ENCODE measurements at places on chromosomes 16 and 17. TPM values are rescaled to one million over a fixed set of nuclear protein-coding genes. Genes with fewer than 3 reads are reported as not detected.

DNA sequence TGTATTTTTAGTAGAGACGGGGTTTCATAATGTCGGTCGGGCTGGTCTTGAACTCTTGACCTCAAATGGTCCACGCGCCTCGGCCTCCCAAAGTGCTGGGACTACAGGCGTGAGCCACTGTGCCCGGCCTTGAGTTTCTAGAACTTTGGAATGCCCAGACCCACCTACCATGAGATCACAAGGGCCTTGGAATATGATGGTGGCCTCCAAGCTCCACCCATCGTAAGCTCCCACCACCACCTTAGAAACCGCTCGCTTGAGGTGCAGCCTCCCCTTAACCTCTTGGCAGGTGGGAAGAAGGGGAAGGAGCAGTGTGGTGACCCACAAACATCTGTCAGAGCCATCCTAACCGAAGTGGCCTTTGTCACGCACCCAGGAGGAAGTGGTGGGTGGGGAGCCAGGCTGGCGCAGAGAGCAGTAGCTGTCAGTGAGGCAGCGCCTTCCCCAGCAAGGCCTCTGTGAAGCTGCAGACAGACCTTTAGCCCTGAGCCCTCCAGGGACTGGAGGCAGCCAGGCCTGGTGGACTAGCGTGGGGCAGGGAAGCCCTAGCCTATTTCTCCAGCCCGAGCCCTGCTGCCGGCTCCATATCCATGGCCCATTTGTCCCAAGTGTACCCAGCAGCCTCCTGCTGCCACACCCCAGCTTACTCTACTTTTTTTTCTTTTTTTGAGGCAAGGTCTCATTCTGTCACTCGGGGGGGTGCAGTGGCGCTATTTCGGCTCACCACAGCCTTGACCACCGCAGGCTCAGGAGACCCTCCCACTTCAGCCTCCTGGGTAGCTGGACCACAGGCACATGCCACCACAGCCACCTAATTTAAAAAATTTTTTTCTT is 13.1 kb upstream of the SEPHS2 start:
- peak; percentile 68 for DNase-seq

DNA sequence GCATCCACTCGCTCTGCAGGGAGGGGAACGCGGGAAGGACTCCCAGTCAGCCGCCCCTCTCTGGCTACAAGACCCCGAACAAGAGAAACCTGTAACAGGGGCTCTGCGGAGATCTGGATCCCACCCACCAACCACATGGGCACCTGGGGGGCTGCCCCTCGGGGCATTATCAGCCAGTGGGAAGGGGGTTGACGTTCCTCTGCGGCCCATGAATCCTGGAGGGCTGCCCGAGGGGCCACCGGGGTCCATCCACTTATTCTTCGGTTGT is 1.8 kb upstream of the PCGF2 start:
- DNase-seq, result no peak

DNA sequence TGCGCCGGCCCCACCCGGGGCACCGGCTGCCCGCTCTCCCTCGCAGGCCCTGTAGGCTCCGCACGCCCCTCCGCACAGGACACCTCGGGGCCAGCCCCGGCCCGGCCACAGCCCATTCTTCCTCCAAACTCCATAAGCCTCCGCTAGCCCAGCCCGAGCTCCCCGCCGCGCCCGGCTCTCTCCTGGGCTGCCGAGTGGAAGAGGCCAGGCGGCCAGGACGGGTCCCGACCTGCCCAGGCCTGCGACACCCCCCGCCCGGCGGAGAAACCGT is 397 bp downstream of the NCOR1 start:
- DNase-seq, result no peak

DNA sequence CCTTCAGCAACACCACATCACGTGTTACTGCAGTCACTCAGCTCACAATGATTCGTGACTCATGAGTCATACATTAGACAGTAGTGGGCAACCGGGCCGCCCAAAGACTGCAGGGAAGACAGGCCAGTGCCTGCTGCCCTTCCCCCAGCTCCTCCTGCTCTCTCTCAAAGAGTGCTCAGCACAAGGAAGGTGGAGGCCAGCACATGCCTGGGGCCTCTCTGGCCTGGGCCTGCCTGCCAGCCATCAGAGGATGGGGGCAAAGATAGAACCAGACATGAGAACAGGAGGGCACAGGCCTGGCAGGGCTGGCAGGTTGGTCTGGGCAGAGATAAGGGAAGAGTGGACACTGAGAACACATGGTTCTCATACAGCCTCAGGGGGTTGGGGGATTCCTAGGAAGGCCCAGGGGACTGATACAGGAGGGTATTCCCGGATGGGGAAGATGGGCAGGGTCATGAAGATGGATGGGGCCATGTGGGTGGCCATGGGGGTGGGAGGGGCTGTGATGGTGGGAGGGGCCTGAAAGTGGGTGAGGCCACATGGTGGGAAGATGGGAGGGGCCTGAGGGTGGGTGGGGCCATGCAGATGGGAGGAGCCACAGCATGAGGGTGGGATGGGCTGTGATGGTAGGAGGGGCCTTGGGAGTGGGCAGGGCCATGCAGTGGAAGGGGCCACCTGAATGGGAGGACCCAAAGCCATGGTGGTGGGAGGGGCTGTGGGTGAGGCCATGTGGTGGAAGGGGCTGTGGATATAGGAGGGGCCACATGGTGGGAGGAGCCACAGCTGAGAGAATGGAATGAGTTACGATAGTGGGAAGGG is 29.0 kb downstream of the KATNB1 start:
- no peak for DNase-seq

DNA sequence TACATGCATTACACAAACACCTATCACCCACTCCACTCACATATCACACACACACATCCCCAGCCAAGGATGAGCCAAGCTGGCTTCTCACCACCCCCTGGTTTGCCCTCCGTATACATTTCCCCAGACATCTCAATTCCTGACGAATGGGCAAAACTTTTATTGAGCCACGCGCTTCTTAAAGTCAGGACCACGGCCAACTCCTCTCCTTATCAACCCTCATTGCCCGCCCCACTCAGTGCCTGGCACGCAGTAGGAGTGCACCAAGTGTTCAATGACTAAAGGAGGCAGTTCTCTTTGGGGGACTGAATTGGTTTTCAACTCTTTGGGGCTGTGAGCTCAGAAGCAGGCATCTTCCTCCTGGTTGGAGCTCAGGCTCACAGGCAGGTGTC is 22.5 kb upstream of the C16orf78 start:
- no peak for DNase-seq

- no peak for DNase-seq
Observed at GRCh38 chr17:19375732-19376131, 2.6 kb upstream of the MAPK7 start.

DNA sequence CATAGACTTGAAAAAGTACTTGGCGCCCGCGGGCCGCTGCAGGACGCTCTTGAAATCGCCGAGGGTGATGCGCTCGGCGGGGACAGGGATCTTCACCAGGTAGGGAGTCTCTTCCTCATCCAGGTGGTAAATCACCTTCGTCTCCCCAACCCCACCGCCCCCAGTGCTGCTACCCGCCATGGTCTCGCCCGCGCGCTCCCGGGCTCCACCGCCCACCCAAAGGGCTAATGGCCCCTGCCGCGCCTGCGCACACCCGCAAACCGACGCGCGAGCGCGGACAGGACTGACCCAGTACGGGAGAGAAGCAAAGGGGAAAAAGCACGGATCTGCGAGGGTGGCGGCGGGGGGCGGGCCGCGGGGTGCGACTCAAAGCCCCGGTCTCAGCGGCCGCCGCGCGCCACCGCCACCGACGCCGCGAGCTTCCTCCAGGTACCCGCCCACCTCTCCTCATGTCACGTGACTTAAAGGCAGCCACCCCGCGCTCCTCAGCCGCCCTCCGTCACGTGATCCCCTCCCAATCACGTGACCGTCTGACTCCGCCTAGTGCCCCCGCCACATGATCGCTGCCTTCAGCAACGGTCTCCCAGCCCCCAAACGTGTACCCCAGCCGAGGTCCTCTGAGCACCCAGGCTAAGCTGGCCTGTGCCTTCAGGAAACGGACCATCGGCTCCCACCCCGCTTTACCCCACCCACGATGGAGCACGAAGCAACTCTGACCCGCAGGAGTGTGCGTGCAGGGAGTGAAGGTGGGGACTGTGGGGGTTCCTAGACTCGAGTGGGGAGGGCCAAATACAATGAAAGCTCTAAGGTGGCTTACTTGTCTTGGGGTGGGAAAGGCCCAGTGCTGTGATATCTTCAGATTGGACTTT is at the start of gene DVL2:
TSS of gene DVL2 (minus strand) at position 435 of the 869 bp plus-strand sequence. CDS start at position 180, 255 bp downstream.
- peak; percentile 98 for DNase-seq

- DNase-seq, result no peak
Observed at GRCh38 chr17:56595831-56596690, 2.6 kb downstream of the NOG start.

- DNase-seq, result no peak
Observed at GRCh38 chr17:37698132-37698910, 46.5 kb downstream of the HNF1B start.

- peak; percentile 96 for DNase-seq
Observed at GRCh38 chr16:424033-424622, 1.3 kb upstream of the RAB11FIP3 start.

Gene PRAC1
- not detected for total RNA-seq

Gene LGALS9B
- not detected for total RNA-seq

Gene HEXIM2
- total RNA-seq, result 14.7 TPM

Gene HS3ST2
- 0.55 TPM for total RNA-seq

Gene C17orf78
- total RNA-seq, result not detected

Gene MYOCD
- 122 TPM for total RNA-seq

All from sigmoid colon (tissue), 7 donors.